ENCODE measurements at places on chromosomes 11 and 22.

GRCh38 chr22:26170795-26171580 lies 1.7 kb downstream of the SEZ6L start:
- DNase-seq = no peak

- no peak for DNase-seq
Measured at GRCh38 chr11:128488471-128488870, 98.9 kb downstream of the ETS1 start.

DNA sequence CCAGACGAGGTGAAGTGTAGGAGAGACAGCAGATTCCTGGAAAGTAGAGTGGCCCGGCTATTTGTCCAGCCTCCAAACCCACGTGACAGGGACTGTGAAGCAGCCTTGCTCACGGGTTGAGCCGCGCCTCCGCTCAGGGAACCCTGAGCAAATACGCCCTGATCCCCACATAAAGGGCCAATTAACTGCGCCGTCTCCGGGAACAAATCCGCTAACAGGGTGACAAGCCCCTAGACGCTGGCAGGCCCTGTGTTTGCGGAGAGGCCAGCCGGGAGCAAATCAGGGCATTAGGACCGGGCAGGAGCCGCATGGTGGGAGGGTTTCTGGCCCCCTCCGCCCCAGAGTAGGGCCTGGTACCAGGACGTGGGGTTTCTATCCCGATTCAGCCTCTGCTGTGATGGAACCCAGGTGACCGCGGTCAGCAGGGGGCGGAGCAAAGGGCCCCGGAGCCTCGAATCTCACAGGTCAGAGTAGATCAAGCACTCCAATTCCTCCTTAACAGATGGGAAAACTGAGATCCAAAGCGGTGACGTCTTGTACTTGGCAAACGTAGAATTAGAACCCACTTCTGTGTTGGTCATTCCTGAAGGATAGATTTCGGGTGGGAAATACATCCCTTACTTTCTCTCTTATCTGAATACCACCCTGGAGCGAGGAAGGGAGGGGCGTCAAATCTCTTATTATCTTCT lies 2.0 kb upstream of the ROBO3 start:
- DNase-seq = no peak

DNA sequence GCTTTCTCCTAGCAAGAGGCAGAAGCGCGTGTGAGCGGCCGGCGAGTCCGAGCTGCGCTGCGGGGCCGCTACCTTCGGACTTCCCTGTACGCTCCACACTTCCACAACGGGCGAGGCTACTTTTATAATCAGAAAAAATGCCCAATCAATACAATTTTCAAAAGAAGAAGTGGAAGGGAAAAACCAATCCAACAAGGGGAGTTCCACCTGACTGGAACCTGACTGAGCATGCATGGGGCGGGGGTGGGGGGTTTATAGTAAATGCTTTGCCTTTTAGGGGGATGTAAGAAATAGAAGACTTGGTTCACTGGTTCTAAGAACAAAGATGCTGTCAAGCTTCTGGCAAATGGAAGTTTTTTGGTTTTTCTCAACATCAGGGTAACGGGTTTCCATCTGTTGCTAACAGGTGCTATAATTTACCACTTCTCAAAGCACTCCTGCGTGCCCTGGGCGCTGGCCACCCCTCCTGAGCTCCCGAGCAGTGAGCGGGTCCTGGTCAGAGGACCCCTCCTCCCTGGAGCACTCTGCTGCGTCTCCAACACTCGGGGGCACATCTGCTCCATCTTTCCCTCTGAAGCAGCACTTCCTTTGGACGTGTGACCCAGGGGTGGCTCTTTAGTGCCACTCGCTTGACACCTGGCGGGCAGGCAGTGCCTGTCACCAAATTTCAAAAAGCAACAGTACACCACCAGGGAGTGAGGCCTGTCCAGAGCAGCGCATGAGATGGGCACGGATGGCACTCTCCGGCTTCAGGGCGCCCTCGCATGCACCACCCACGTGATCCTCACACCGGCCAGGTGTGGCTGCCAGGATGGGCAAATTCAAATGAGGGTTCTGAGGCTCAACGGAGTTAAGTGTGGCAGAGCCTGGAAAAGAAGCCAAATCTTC lies 21.6 kb upstream of the BID start:
- DNase-seq = no peak

GRCh38 chr11:693887-694562 lies 997 bp downstream of the DEAF1 start:
- no peak for DNase-seq

DNA sequence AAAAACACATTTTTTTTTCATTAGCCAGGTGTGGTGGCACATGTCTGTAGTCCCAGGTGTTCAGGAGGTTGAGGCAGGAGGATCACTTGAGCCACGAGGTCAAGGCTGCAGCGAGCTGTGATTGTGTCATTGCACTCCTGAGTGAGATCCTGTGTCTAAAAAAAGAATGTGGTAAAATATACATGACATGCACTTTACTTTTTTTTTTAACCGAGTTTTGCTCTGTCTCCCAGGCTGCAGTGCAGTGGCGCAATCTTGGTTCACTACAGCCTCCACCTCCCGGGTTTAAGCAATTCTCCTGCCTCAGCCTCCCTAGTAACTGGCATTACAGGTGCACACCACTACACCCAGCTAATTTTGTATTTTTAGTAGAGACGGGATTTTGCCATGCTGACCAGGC lies 22.5 kb upstream of the CLDN5 start:
- DNase-seq = no peak

All from left forelimb (tissue), 1 donor.